ENCODE measurements at places on chromosomes 1 and 21. TPM values are rescaled to one million over a fixed set of nuclear protein-coding genes. Genes with fewer than 3 reads are reported as not detected.

DNA sequence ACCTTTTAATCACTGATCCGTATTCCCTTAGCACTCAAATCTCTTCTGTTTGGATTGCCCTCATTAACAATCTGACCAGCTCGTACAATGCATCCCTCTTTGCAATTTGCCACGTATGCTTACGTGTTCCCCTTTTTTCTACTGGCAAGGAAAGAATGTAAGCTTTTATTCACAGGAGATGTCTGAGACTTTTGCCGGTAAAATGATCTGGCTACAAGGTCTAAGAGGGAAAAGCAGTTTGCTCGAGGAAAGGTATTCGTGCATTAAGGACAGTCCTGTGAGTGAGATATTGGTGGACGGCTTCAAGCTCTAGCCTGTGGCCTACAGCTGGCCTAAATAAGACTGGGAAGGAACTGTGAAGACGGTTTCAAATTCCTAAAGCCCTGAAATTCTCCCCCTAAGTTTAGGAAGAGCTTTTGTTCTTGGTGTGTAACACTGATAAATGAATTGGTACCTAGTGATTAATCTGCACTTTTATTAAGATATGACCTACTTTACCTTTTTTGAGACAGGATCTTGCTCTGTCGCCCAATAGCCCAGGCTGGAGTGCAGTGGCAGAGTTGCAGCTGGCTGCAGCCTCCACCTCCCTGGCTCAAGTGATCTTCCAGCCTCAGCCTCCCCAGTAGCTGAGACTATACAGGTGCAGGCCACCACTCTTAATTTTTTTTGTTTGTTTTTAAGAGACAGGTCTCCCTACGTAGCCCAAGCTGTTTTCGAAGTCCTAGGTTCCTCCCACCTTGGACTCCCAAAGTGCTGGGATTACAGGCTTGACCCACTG lies 895 bp upstream of the UBR4 start:
- peak; percentile 46 for DNase-seq

DNA sequence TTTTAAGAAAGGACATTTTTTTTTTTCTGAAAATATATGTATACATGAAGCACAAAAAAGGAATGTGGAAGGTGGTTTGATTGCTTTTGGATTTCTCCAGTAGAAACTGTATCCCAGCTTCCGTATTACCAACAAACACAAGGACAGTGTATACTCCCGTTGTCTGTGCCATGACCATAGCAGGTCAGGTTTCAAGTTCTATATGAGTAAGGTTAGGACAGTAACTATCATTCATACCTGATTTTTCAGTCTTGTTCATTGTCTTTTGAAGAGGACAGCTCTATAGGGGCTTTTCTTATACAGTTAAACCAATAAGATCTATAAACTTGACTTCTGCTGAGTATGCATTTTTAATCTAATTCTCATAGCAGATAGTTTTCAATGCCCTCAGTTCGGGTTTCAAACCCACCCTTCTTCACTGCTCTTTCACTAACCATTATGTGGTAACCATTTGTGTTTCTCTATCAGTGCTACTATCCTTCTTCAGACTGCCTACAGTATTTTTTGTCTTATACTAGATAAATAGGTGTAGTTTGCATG lies 19.6 kb downstream of the UBAP2L start:
- no peak for DNase-seq

GRCh38 chr1:54456921-54457529 lies 50.8 kb upstream of the SSBP3 start:
- DNase-seq: peak; percentile 25

DNA sequence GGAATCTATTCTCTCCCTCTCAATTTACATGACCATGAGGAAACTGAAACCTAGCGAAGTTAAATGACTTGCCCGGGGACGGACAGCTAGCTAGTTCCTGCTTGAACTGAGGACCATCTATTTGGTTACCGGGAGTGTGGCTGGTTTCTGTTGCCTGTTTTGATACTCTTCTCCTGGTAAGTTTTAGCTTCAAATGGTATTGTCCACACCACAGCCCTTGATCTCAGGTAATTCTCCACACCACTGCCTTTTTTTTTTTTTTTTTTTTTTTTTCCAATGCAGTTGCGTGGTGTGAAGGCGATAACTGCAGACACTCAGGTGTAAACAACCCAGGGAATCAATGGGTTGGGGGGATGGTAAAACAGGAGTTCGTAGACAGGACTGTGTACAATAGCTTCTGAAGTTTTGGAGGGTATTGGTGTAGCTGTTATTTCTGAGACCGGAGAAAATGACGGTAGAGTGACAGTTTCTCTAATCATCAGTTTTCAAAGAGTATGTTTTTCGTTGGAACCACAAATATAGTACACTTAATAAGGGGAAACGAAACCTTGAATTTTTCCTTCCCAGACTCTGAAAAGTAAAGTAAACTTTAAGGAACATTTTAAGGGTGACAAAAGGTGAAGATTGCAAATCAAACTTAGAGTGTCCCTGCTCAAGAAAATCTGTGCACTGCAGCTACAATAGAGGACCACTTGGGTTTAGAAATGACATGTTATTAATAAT lies 125.3 kb upstream of the CACYBP start:
- DNase-seq: no peak

DNA sequence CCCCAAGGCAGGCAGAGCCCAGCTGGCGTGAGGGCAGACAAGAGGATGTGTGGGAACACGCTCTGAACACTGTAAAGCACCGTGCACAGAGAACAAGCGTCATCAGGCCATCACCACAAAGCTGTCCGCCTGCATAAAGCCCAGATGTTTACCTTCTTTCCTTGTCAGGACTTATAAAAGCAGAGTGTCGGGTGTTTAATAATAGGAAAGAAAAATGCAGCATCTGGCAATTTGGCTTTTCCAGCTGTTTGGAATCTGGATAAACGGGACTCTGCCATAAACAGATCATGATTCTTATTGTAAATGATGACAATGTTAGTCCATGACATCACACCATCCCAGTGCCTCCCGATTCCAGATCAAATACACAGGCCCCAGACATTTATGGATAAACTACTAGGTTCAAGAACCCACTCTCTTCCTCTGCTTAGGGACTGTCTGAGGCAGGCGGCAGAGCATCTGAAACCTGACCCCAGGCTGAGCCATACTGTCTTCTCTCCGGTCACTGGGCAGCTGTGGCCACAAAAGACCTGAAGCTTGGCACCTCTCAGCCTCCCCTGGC lies 4.2 kb downstream of the GLIS1 start:
- DNase-seq: peak; percentile 20

- DNase-seq: no peak
Measured at GRCh38 chr1:169078163-169078883, 28.2 kb upstream of the ATP1B1 start.

- no peak for DNase-seq
Measured at GRCh38 chr1:208141610-208142192, 102.5 kb downstream of the PLXNA2 start.

GRCh38 chr1:48251323-48251722 lies 28.8 kb downstream of the SLC5A9 start:
- DNase-seq: no peak

DNA sequence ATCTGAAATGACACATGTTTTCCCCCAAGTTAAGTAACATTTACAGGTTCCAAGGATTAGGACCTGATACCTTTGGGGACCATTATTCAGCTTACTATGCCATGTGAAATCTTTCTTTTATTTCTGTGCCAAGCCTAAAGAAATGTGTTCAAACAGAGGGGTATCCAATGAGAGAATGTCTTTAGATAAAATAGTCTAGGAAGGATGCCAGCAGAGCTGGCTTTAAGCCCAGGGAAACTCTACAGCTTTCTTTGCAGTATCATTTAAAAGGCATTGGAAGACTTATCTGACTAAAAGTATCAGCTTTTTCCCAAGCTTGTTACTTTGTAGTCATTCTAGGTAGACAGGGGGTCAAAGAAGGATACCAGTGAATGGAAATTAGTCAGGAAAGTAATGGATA lies 860.4 kb downstream of the PLA2G4A start:
- DNase-seq: peak; percentile 62

DNA sequence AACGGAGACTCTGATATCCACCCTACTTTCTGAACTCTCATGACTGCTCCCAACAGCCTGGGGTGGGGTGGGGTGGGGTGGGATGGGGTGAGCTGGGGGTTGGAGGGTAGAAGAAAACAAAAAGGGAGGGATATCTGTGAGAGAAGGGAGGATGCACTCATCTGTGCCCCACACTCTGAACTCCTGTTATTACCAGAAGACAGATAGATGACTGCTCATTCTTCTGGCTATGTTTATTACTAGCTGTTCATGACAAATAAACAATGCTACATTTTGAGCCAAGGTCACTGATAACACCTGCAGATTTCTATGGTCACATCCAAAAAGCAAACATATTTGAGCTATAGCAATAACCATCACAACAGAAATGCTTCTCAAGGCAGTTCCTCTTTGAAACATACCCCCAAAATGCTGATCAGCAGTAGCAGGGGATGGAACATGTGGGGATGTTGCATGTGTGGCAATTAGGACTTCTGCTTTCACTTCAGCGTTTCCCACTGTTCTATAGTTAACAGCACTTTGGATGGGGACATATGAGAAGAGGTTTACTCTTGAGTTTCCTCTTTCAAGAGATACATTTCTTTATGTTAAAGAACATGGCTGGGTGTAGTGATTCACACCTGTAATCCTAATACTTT lies 43.3 kb downstream of the GPR3 start:
- peak; percentile 6 for DNase-seq

- DNase-seq: no peak
Measured at GRCh38 chr1:28577738-28578536, 14.1 kb upstream of the RAB42 start.

DNA sequence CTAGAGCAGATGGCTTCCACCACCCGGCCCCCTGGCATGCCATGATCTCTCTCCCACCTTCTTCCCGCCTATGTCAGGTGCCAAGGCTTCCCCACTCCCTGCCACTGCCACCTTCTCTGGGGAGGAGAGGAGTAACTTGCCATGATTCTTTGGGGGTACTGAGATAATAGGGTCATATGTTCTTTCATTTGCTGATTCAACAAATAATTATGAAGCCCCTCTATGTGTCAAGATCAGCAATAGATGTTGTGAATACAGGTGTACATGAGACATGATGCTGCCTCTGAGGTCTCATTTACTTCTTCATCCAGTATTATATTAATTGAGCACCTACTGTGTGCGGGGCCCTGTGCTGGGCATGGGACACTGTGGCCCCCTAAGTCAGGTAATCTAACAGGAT lies 6.0 kb upstream of the VWA5B1 start:
- DNase-seq: no peak

GRCh38 chr1:17682400-17682799 lies 72.7 kb upstream of the ACTL8 start:
- DNase-seq: no peak

DNA sequence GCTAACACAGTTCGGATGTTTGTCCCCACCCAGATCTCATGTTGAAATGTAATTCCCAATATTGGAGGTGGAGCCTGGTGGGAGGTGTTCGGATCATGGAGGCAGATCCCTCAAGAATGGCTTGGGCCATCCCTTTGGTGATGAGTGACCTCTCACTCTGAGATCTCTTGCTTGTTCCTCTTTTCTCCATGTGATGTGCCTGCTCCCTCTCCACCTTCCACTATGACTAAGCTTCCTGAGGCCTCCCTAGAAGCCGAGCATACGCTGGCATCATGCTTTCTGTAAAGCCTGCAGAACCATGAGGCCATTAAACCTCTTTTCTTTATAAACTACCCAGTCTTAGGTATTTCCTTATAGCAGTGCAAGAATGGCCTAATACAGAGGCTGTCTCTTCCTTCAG lies 8.1 kb upstream of the PLA2G5 start:
- peak; percentile 35 for DNase-seq

- peak; percentile 57 for DNase-seq
Measured at GRCh38 chr21:21003701-21004100, 5.5 kb downstream of the NCAM2 start.

DNA sequence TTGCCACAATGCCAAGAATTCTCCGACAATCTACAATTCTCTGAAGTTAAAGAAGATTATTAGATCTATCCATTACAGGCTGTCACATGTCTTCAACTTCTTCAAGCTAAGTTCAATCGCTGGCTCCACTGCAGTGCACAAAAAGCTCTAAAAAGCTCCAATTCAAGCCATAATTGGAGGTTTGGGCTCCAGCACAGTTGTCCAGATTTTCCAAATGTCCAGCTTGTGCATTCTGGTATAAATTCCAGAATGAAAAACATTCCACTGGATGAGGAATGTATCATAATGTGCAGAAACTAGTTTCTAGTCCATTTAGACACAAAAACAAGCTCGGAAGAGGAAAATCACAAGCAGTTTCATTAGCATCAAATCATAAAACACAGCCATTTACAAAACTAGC lies 138.6 kb downstream of the NRIP1 start:
- DNase-seq: no peak

- DNase-seq: no peak
Measured at GRCh38 chr1:1921901-1922701, 3.0 kb upstream of the TMEM52 start.

DNA sequence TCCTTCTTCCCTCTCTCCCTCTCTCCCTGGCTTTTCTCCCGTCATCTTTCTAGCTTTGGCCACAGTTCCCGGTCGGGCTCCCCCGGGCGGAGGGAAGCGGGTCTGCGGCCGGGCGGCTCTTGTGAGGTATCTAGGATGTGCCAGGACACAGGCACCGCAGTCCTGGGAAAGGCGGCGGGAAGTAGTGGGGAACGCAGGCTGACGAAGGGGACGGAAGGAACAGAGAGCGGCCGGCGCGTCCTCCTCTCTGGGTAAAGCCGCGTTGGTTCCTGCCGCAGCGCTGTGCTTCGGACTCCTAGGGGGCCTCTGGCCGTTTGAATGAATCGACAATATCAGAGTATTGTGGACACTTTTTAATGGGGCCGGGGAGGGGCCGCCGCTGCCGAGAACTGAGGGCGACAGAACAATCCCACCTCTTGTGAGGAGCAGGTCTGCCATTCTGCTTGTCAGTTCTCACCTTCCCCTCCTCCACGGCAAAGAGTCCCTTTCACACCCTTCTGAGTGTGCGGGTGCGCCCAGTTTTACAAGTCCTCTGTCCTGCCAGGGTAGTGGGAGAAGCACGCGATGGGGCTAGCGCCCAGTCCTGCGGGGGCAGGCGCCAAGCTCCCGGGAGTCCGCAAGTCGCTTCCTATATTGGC lies 1.2 kb upstream of the LHX9 start:
- peak; percentile 72 for DNase-seq

DNA sequence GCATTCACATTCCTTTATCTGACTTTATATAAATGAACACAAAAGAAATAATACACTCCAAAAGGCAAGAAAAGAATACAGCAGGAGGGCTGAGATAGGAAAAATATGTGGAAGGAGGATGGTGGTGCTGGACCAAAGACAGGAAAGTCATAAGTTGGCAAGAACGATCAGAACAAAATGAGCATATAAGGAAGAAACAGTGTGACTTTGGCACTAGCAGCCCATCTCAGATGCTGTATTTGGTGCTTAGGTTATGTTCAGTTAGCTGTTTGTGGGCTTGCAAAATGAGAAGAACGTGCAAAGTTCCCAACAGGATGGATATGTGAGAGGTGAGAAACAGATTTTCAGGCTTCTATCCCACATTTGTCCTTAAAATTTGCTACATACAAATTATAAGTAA lies 719.8 kb upstream of the ADGRL4 start:
- peak; percentile 3 for DNase-seq

Gene CFAP45
- not detected for total RNA-seq

Gene C8B
- total RNA-seq: not detected

Gene CYP4X1
- total RNA-seq: not detected

Gene EPHA2
- total RNA-seq: 21.7 TPM

Gene LCE2A
- total RNA-seq: 9.9 TPM

Gene SCAF4
- 3.2 TPM for total RNA-seq

Gene CCDC24
- total RNA-seq: 4.7 TPM
